ENCODE measurements at places on chromosomes 7 and 10. TPM values are rescaled to one million over a fixed set of nuclear protein-coding genes. Genes with fewer than 3 reads are reported as not detected.

Gene AGR3
- total RNA-seq: not detected

DNA sequence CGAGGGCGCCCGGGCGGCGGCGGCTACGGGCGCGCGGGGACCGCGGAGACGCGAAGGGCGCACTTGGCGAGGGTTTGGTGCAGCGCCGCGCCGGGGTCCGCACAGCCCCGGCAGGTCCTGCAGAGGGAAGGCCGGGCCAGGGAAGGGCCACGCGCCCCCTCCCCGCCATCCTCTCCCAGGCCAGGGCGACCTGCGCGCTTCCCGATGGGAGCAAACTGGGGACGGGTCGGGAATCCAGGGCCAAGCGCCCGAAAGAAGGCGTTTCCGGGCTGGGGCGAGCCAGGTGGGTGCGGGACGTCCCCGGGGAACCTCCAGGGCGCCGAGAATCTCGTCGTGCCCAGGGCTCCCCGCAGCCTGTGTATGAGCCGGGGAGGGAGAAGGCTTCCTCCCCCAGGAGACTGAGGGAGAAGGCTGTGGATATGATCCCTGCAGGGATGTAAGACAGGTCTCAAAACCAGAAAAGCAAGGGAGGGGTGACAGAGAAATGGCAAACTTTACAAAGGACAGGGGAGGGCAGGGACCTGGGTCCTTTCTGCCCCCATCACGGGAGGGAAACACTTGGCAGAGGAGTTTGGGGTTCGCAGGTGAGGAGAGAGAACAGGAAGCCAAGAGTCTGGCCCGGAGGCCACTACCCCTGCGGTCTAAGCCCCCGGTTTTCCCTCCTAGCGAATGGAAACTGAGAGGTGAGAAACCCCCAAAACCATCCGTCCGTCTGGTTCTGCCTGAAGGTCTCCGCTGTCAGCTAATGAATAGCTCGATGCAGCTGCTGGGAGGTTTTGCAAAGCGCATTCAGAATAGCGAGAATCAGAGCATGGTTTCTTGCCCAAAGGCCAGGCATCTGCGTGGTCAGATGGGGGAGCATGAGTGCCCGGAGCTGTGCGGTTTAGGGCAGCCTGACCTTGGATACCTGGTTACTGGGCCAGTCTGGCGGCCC is 674 bp downstream of the AMZ1 start:
- no peak overlapping the region for H3K27ac ChIP-seq
- no peak overlapping the region for H3K4me3 ChIP-seq
- H3K27me3 ChIP-seq: peaks cover 9% of the 10 kb centered on the region
- no peaks in the 10 kb centered on the region for H3K36me3 ChIP-seq
- DNase-seq: no peak

Gene AKR1C4
- total RNA-seq: not detected

Gene SORCS1
- total RNA-seq: 6.6 TPM

DNA sequence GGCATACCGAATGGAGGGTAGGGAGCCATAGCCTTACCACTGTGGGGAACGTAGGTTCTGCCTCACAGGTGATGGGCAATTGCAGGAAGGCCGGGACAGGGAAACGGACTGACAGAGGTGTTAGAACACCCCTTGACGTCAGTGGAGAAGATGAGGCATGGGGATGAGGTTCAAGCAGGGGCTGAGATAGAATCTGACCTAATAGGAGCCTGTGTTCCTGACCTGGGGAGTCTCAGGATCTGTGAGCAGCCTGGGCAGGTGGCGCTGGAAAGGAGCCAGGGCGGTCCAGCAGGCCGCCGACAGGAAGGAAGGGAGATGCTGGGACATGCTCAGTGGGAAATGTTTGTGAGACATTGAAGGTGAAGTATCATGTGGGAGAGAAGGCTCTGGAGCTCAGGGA is 109.4 kb downstream of the WDFY4 start:
- H3K27ac ChIP-seq: no peak overlapping the region
- H3K4me3 ChIP-seq: no peak overlapping the region
- H3K4me1 ChIP-seq: no peaks in the 10 kb centered on the region

GRCh38 chr7:22900101-22900500 is 77.5 kb upstream of the TOMM7 start:
- no peak for DNase-seq
- no peaks in the 10 kb centered on the region for H3K27me3 ChIP-seq
- H3K27ac ChIP-seq: no peak overlapping the region
- H3K4me3 ChIP-seq: no peak overlapping the region

GRCh38 chr10:25934621-25935139 is 651 bp downstream of the MYO3A start:
- no peak overlapping the region for H3K27ac ChIP-seq
- no peaks in the 10 kb centered on the region for H3K27me3 ChIP-seq
- H3K4me1 ChIP-seq: peaks cover 11% of the 10 kb centered on the region
- H3K36me3 ChIP-seq: no peaks in the 10 kb centered on the region

Gene SRRM3
- total RNA-seq: 2.6 TPM

DNA sequence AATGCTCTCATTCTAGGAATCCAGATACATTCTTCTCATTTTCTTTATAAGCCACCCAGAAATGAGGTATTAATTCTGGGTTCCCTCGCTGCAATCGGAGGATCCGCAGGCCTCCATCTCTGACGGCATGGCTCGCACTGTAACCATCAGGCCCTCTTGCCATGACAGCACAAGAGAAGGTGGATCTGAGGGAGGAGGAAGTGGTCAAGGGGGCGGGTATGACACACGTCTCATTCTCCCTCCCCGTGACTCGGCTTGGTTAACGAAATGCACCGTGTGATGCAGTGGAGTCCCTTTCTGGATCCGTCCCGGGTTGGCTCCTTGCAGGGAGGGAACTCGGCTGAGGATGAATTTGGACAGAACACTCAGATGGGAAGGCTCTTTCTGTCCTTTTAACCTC is 280.2 kb downstream of the TCERG1L start:
- no peak overlapping the region for H3K27ac ChIP-seq
- no peaks in the 10 kb centered on the region for H3K36me3 ChIP-seq
- H3K27me3 ChIP-seq: no peaks in the 10 kb centered on the region

DNA sequence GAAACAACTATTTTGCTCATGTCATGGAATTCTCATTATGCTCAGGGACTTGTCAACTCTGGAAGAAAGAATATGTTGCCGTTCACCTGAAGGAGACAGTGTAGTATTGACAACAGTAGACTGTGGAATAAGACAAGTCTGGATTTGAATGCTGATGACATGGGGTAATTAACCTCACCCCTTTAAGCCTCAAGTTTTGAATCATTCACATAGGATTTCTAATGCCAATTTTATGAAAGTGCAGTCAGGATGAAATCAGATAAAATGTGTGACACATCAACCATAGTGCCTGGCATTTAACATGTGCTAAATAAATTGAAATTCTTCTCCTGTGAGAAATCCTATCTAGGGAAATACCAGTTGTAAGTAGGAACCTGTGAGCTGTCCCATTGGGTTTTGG is 305.8 kb downstream of the KIF20B start:
- no peaks in the 10 kb centered on the region for H3K36me3 ChIP-seq
- H3K27ac ChIP-seq: no peak overlapping the region
- H3K4me1 ChIP-seq: no peaks in the 10 kb centered on the region

GRCh38 chr10:82934429-82934828 is 1059.4 kb downstream of the NRG3 start:
- no peaks in the 10 kb centered on the region for H3K4me1 ChIP-seq
- no peaks in the 10 kb centered on the region for H3K36me3 ChIP-seq
- no peak for DNase-seq

Gene SP4
- total RNA-seq: 33.8 TPM

DNA sequence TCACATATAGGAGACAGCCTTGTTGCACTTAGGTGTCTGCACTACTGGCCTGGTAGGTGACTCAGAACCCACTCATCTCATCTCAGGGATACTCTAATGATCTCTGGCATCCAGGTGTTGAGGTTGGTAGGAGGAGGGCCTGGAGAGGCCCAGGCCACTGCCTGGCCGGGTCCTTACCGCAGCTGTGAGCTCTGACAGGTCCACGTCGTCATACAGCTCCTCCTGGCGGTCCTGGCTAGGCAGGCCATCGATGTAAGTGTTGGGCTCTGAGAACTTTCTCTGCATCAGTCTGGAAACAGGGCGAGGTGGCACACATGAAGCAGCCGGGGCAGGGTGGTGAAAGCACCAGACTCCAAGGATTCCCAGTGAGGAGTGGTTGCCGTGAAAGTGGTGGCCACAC is 62.1 kb downstream of the VWA2 start:
- peaks cover 11% of the 10 kb centered on the region for H3K4me1 ChIP-seq
- no peak overlapping the region for H3K4me3 ChIP-seq
- no peaks in the 10 kb centered on the region for H3K27me3 ChIP-seq
- no peak for DNase-seq
- peaks cover 61% of the 10 kb centered on the region for H3K36me3 ChIP-seq

Gene ZNF783
- total RNA-seq: 16.9 TPM

DNA sequence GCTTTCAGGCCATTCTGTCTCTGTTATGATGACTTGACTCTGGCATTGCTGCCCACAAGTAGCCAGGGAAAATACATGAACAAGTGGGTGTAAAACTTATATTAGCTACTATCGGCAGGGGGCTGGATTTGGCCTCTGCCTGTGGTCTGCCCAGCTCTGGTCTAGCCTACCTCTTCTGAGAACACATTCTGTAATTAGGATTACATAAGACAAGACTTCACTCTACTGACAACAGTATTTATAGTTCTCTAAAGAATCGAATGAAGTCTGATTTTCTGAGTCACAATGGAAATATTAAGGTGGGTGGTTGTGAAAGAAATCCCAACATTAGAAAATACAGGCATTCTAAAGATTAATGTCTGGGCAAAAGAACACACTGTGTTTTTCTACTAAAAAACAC is 55.5 kb downstream of the DLD start:
- H3K27me3 ChIP-seq: no peaks in the 10 kb centered on the region
- peaks cover 4% of the 10 kb centered on the region for H3K36me3 ChIP-seq
- peaks cover 23% of the 10 kb centered on the region for H3K4me1 ChIP-seq

DNA sequence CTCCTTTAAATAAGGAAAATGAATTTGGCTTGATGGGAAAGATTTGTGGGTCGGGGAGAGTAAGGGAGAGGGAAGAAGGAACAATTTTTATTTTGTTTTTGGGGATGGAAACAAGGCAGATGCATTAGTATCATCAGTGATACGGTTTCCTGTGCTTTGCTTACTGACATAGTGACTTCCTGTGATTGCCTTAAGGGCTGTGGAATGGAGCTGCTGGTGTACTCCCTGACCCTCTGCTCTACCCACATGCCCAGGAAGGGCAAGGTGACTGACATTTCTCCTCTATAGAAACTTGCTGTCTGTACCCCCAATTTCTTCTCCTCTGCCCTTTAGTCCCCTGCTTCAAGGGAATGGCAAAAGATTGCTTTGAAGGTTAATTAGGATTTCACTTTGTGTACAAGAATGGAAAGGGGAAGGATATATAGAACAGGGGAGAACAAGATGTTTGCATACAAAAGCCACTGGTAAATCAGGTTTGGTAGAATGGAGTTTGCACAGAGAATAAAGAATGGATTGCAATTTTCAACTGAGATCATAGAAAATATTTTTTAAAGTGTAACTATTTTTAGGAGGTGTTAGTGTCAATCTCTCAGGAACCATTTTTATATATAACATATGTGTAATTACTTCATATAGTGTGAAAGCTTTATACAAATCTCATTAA is 129.0 kb upstream of the AGR3 start:
- no peak for DNase-seq
- peaks cover 30% of the 10 kb centered on the region for H3K4me1 ChIP-seq
- H3K4me3 ChIP-seq: no peak overlapping the region
- H3K27ac ChIP-seq: no peak overlapping the region

GRCh38 chr7:100674411-100675104 is 1.0 kb downstream of the GNB2 start:
- peak overlapping the region; percentile 27 for H3K4me3 ChIP-seq
- H3K27me3 ChIP-seq: no peaks in the 10 kb centered on the region
